ENCODE measurements at places on chromosomes 1 and 21.

GRCh38 chr1:231885209-231885854, 258.7 kb downstream of the DISC1 start:
- DNase-seq, result no peak

DNA sequence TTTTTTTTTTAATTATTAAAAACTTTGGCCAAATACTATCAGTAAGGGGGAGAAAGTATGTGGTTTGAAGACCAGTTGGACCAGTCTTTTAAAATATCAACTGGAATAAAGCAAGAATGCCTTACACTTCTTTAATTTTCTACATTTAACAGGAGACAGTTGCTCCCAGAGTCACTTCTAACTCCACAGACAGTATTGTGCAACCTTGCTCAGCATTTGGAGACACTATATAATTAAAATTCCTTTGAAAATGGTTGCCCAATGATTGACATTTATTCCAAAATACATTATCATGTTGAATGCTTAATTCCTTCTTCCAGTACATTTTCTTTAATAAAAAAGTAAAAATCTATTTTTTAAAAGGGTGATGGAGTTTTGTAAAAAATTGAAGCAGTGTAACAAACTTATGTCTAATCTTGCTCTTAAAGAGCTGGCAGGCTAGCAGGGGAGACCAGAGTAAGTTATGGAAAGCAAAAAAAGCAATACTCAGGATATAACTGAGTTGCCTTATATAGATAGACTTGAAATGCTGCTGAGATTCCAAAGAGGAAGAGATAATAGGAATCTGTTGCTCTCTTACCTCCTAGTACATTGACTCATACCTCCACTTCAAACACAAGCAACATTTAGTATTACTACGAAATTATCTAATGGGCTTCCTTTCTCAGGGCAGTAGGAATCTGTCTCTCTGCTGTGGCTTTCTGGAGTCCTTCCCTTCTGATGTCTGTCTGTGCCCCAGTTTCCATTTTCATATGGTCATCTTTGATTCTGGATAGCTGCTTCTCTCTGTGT, 69.7 kb upstream of the RGL1 start:
- no peak for DNase-seq

- no peak for DNase-seq
Measured at GRCh38 chr1:205991237-205991636, 12.0 kb downstream of the RAB7B start.

GRCh38 chr21:33377221-33377920, 25.8 kb upstream of the IFNGR2 start:
- peak; percentile 51 for DNase-seq

- DNase-seq, result no peak
Measured at GRCh38 chr1:104380003-104380402, 630.3 kb downstream of the AMY1C start.

DNA sequence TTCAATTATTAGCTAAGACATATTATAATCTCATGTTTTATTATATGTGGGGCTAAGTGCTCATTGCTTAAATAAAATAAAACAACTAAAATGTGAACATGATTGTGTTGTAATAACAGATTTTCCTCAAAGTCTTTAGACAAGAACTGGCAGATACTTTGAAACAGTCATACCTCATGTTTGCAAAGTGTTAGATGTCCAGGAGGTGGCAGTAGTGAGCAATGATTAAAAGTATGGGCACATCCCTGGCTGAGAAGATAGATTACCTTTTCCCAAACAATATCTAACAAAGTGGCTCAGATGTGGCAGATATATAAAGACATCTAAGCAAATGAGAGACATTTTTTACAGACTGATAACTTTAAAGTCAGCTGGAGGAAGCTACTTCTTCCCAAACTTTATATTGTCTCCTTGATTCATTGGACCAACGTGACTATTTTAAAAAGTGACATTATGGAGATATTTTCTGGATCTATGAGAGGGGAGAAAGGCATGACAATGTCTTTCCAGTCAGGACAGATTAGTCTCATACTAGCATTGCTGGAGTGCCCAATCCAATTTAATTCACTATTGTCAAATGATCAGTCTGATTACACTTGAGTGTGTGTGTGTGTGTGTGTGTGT, 269.8 kb downstream of the S1PR1 start:
- DNase-seq, result no peak

GRCh38 chr1:183163316-183163715, 22.7 kb upstream of the LAMC2 start:
- no peak for DNase-seq

DNA sequence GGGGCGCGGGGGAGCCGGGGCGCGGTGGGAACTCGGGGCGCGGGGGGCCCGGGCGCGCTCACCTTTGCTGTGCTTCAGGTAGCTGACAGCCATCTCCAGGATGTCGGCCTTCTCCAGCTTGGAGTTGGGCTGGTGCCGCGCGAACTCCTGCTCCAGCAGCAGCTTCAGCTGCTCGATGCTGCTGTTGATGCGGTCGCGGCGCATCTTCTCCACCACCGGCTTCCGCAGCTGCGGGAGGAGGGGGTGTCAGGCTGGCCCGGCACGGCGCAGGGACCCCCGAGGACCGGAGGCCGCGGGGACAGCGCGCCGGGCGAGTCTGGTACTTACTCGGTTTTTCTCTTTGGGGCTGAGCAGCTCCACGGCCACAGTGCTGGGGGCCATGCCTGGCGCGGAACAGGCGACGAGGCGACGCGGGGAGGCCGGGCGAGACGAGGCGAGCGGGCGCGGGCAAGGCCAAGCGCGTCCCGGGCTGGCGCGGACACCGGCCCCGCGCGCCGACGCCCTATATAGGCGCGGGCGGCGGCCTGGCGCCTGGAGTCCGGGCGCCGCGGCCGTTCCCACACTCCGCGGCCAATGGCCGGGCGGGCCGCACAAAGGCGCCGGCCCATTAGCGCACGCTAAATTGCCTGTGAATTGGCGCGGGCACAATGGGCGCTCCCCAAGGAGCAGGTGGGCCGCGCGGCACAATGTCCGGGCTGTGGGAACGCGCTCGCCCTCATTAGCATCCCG, at the start of gene HES5:
Gene HES5, minus strand, starts transcription at position 480 of the 729 bp plus-strand sequence. Its CDS starts 99 bp downstream, at position 381.
- no peak for DNase-seq

DNA sequence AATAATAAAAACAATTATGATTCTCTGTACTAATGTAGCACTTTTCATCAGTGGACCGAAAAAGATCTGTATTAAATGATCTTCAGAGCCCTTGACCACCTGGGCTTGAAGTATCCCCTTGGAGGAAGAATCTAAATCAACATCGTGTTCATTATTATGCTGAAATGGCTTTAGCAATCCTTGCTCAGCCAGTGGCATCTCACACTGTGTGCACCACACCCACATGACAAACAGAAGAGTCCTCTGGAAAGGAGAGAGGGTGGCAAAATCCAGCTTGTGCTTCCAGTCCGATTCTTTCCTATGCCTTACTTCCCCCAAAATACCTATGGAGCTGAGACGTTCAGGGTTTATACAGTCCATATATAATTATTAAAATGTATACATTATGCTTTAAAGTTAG, 318.5 kb upstream of the RUNX1 start:
- no peak for DNase-seq

GRCh38 chr1:34358636-34359035, 181.9 kb downstream of the C1orf94 start:
- DNase-seq, result no peak

DNA sequence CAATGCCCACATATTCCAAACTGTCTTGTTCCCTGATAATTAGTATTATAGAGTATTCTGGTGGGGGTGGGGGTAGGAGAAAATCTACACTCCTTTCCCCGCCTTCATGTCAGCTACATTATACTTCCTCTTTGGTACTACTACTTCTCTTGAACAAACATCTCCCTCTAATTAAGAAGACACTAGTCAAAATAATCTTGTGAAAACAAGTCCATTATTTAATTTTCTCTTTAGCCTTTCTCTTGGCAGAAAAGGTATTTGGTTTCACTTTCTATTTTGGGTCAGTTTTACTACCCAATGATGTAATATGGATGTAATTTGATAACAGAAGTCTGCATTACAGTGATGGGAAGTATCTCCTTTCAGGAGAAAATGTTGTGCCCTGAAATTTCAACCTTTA, 22.5 kb downstream of the NTMT2 start:
- no peak for DNase-seq

- no peak for DNase-seq
Measured at GRCh38 chr1:7196036-7196911, 411.0 kb downstream of the CAMTA1 start.

- DNase-seq, result no peak
Measured at GRCh38 chr1:233025567-233025966, 75.2 kb downstream of the NTPCR start.

GRCh38 chr1:59413327-59413720, 116.4 kb downstream of the FGGY start:
- no peak for DNase-seq

GRCh38 chr21:30348506-30348905, at the start of gene KRTAP23-1:
Gene KRTAP23-1 (minus strand): TSS chr21:30348606. CDS start chr21:30348606, 0 bp downstream.
- no peak for DNase-seq

GRCh38 chr1:12475530-12475934, 142.5 kb downstream of the DHRS3 start:
- DNase-seq, result no peak

DNA sequence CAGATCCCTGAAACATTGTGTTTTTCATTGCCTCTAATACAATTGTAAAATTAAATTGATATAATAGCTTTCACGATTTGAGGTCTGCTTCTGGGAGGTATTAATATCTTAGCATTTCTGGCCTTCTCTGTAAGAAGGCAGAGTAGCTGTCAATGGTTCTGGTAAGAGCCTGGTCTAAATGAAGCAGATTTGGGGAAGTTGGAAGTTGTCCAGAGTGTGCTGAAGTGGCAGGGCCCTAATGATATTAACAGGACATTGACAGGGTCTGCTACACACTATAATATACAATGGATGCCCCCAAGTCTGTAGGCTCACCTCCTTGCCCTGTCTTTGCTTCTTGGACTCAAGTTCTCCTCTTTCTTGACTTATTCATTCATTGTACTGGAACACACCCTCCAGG, 99.5 kb downstream of the C4BPA start:
- DNase-seq, result no peak

DNA sequence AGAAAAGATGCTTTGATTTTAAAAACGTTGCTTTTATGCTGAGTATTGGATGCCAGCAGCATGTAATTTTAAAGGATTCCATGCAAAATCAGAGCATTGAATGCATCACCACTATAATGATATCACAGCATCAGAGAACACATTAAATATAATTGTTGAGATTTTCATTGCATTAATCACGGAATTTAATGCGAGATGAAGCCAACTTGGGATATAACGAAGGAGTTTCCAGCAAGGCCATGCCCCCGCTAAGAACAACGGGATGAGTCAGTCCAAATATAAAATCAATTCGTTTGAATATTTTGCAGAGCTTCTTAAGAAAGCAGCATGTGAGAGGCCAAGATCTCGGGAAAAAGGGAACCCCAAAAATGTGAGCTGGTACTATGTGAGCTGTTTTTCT, 423.4 kb upstream of the CHRM3 start:
- no peak for DNase-seq

- DNase-seq, result no peak
Measured at GRCh38 chr1:49363628-49364027, 586.9 kb upstream of the BEND5 start.

DNA sequence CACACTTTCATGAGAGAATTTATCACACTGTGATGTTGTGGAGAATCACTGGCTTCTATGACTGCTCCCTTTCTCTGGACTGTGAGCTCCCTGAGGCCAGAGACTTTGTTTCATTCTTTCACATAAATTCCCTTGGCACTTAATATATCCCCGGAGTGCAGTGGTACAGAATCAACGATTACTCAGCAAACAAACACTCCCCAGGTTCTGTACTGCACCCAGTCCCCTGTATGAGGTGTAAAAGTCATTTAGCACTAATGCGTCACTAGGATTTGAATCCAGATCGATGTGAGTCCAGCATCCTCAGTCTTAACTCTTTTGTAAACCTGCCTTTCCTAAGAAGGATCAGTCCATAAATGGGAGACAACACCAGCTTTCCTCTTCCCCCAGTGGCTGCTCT, 6.8 kb upstream of the UTP25 start:
- DNase-seq, result no peak

- no peak for DNase-seq
Measured at GRCh38 chr1:84621553-84621952, 47.3 kb upstream of the CTBS start.

DNA sequence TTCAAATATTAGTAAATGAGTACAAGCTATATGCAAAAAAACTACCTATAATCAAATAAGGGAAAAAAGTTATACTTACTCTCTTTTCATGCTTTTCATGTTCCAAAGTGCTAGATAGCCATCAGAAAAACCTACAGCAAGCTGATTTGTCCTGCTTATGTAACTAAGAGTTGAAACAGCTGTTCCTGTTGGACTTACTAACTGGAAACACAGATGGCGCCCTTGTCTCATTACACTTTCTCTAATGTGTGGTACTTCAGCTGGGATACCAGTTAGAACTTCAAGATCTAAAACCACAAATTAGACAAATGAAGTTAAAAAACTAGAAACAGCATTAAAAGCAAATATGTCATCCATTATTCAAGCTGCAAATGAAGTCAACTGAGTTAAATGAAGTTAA, 24.3 kb downstream of the AHCTF1 start:
- no peak for DNase-seq

DNA sequence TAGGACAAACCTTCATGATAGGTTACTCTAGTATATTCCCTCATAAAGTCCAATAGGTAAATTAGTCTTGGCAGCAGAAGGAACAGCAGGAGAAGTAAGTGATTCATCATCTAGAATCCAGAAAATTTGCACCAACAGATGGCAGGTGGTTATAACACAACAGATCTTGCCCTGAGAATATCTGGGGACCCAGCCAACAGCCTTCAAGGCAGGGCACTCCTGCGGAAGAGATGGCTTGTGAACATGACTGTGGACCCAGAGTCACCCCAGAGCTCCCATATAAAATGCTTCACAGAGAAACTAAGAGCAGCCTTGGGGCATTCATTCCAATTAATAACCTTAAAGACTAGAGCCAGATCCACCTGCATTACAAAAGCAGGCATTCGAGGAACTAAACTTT, 7.9 kb upstream of the PLA2G2C start:
- DNase-seq, result no peak

DNA sequence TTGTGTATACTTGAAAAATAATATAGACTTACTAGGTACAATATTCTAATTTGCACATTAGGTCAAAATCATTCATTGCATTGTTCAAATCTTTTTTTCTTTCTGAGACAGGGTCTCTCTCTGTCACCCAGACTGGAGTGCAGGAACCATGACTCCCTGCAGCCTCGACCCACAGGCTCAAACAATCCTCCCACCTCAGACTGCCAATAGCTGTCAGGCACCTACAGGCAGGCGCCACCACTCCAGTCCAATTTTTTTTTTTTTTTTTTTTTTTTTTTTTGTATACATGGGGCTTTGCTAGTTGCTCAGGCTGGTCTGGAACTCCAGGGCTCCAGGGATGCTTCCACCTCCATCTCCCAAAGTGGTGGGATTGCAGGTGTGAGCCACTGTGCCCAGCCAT, 656.9 kb downstream of the KCNT2 start:
- no peak for DNase-seq

DNA sequence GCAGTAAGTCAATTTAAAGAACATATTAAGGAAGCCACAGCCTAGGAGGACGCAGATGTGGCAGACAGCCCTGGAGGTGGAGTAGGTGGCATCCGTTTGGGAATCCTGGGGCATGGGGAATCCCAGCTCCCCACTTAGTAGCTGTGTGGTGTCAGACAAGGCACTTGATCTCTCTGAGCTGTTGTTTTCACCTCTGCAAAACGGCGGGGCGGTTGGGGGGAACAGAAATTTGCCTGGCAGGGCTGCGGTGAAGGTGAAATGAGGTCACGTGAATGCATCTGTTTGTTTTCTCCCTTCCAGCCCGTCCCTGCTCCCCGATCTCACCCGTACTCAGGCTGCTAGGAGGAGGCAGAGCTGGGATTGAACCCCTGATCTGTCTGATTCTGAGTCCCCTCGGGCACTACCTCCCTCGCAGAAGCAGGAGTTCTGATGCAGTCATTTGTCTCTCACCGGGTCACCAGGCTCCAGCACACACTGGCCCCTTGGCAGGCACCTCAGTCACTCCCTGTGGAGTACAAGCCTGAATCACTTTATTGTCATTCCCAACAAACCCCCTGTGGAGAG, 2.2 kb upstream of the LAPTM5 start:
- DNase-seq, result peak; percentile 85
